ENCODE measurements at places on chromosomes 6 and 20.

GRCh38 chr6:41064841-41065240, 7.3 kb downstream of the OARD1 start:
- DNase-seq, result no peak

DNA sequence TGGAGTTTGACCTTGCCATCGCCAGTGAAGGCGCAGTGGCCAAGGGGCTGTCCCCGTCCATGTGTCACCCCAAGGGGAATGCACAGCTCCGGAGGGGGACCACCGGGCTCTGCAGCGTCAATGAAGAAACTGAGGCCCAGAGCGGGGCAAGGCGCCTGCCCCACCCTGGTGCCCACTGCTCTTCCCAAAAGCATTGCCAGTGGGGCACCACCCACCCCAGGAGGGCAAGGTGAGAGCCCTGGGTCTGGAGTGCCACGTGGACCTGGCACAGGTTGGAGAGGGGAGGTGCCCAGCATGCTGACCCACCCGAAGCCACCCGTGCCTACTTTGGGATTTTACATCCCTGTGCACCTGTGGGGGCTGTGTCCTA, 8.3 kb downstream of the NTSR1 start:
- no peak for DNase-seq

DNA sequence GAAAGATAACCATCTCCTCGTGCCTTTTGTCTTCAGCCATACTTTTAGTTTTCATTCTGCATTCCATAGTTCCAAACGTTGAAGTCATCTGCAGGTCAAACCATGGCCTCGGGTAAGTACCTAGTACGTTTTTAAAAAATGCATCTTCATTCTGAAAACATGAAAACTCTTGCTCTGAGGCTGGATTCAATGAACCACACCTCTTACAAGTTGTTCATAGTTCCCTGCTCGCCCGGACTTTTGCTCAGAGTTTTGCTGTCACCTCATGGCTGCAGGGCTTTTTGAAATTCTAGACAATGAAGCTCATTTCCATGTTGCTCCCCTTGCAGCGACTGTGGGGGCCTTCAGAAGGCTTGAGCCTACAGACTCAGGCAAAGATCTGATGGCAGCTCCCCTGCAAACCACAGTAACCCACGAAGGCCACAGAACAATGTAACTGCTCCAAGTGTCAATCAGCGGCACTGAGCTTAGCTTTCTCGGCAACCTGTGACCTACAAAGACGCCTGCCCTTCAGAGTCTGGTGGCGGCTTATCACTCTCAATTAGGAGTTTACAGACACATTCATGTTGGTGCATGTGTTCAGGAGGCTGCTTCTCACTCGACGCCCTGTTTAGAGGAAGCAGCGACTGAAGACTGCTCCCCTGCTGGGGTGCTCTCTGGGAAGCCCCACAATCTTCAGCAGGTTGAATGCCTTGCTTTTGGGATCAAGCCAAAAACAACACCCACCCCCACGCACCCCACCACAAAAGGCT, 61.2 kb downstream of the FOXC1 start:
- no peak for DNase-seq

DNA sequence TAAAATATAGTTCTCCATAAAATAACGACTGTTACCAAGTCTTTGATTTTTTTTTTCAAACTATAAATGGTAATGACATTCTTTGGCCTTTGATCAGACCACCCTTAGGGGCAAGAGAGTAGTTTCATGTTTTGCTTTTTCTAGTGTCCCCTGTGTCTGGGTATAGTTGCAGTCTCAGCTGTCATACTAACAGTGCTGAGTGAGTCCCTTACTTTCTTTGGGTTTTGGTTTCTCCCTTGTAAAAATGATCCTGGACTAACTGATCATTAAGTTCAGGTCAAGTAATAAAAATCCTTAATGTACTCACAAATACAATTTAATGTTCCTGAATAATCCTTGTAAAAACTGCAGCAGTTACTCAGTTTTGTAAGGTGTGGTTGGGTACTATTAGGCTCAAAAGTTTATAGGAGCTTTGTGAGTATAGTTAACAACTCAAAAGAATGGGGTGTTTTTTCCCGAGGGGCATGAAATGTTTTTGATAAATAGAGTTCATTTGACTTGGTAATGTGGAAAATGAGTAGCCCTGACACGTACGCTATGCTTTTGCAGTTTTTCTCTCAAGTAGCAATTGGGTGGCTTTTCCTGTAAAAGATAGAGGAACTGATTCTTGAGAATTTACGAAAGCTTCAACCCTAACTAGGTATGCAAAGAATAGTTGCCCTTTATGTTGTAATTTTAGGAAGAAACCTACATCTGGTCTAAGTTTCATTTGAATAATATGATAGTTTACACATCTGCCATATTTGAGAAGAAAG, 6.2 kb downstream of the PTPN1 start:
- no peak for DNase-seq

DNA sequence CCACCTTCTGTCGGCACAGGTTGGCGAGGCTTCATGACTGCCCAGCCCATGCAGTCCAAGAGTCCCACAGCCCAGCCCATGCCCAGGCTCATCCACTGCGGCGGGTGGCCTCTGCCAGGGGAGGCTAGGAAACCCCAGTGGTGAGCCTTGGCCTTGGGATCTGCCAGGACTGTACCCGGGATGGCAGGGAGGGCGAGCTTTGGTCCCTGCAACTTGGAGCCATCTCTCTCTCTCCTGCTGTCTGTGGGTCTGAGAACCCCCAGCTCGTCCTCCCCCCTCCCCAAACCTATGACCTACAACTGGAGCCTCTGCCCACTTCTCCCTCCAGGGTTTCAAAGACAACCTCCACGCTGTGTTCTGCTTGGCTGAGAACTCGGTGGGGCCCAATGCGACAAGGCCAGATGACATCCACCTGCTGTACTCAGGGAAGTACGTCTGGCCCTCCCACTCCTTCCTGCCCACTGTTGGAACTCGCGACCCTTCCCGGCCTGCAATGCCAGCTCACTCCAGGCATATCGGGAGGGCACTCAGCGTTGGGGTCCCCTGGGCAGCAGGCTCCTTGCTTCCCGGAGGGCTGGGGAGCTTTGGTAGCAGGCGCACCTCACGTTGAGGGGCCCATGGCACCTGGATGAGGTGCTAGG, 19.7 kb downstream of the NPEPL1 start:
- peak; percentile 25 for DNase-seq

DNA sequence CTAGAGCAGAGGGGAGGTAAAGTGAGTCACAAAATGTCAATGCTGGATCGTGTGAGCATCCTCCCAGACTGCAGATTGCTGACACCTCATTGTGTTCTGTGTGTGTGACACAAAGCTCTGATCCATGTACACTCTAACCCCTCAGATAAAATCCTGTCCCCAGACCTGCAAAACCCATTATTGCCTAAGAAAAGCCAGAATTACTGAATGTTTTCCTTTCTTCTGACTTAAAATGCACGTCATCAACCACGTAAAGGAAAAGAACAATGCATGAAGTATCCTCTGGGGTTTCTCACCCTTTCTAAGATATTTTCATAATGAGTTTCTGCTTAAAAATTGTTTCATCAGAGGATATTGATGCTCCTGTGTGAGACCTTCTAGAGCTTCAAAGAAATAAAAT, 218.0 kb upstream of the PREP start:
- no peak for DNase-seq

- no peak for DNase-seq
These were observed 24.6 kb downstream of the CYP24A1 start for GRCh38 chr20:54148947-54149764.

- DNase-seq, result no peak
These were observed 18.6 kb upstream of the NKAIN2 start for GRCh38 chr6:123785039-123785438.

DNA sequence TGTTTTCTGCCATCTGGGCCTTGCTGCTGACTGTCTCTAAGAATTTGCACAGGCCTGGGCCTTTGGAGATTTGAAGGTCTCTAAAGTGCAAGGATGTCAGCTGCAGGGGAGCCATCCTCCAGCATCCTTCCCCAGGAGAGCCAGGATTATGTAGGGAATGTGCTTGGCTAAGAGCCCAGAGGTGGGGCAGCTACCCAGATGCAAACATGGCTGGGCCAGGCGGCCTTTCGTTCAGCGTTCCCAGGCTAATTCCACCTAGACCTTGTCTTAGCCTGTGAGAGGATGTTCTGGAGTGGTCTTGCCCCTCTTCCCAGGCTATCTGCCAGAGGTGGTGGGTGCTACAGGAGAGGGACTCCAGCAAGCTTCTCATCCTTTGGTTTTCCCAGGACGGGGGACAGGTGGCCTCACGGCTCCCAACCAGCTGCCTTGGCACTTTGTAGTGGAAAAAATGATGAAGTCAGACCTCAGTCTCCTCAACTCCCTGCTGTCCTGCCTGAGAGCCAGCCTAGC, 7.7 kb upstream of the PTGIS start:
- no peak for DNase-seq

- no peak for DNase-seq
These were observed 12.3 kb downstream of the FAM50B start for GRCh38 chr6:3861424-3861823.

DNA sequence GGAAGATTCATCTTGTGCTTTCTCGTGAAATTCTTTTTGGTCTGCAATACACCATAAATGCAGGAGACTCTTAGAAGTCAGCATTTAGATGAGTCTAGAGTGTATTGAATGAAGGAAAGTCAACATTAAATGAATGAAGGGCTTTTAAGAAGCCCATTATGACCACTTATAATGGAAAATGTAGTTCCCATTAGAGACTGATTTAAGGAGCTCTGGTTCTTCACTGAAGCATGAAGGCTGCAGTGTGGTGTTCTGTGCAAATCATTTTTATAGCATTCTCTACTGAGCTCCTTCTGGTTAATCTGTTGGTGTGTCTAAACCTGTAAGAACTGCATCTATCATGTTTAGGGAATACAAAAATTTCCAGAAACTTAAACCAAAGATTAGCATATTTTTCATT, 19.7 kb downstream of the NCOA7 start:
- no peak for DNase-seq

GRCh38 chr6:109381061-109381746, 1.1 kb downstream of the CD164 start:
- DNase-seq, result no peak

- DNase-seq, result no peak
These were observed 102.3 kb downstream of the HIVEP2 start for GRCh38 chr6:142842418-142843261.

DNA sequence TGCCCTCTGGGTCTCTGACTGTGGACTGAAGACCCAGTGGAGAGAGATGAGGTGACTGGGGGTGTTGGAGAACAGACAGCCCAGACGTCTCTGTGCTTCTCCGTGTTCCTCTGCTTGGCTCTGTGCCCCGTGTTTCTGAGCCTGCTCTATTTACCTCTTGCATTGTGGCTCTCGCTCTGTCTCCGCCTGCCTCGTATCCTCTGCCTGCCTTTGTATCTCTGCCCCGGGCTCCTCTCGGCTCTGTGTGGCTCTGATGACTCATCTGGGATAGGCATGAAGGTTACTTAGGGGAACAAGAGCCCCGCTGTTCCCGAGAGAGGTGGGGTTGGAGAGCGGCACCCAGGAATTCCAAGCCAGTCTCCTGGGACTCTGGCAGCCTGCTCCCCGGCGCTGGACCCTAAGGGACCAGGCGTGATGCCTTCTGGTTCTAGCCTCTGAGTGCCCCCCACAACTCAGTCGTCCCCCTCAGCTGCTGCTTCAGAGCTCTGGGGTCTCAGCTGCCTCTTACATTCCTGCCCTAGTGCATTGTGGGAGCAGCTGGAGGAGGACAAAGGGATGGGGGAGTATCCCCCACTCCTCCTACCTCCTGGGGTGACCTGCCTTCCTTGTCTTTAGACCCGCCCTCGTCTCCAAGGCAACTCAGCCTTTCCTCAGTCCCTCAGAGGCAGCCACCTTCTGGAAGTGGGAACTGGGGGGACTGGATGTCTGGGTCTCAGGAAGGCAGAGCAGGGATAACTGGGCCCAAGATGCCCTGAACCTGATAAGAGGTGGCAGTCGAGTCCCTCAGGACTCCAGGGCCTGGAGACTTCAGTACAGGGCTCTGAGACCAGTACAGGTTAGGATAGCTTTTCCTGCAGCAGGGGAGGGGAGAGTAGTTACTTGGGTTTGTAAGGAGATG, 1.9 kb downstream of the DDR1 start:
- no peak for DNase-seq

DNA sequence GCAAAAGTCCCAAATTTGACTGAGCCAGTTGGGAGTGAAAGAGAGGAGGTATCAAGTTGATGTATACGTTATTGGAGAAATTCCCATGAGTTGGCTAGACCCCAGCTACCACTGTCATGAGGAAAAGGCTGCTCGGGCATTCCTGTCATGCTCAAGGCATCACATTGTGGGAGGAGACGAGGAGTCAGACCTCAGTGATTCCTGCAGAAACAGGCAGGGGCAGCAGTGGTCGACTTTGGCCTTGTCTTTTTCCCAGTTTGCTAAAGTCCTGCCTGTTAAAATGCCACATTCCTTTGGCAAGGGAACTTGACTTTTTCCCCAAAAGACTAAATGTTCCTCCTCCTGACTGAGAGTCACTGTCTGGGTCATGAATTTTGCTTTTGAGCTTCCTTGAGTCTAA, 295.5 kb upstream of the HS3ST5 start:
- DNase-seq, result no peak

GRCh38 chr6:33339193-33339592, 21.6 kb upstream of the ZBTB22 start:
- DNase-seq, result no peak

- no peak for DNase-seq
These were observed 154.5 kb downstream of the OTOR start for GRCh38 chr20:16902662-16903061.

- DNase-seq, result no peak
These were observed 11.3 kb downstream of the MBOAT1 start for GRCh38 chr6:20200761-20201630.

GRCh38 chr6:16836144-16836981, 75.1 kb upstream of the ATXN1 start:
- DNase-seq, result no peak

- no peak for DNase-seq
These were observed 23.0 kb downstream of the PRR18 start for GRCh38 chr6:166285233-166285632.

DNA sequence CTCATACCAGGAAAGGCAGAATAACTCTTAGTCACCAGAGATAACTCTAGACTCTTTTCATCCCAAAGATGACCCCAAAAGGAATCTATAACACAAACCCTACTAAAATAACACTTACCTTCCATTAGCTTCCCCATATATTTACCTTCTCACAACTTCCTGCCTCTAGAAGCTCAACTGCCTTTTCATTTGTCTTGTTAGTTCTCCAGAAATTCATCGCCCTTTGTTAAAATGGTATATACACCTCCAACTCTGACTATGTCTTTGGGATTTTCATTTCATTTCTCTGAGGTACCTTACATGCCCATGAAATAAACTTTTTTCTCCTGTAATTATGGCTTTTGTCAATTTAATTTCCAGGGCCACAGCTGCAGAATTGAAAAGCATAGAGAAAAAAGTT, 33.5 kb downstream of the GCM1 start:
- no peak for DNase-seq

DNA sequence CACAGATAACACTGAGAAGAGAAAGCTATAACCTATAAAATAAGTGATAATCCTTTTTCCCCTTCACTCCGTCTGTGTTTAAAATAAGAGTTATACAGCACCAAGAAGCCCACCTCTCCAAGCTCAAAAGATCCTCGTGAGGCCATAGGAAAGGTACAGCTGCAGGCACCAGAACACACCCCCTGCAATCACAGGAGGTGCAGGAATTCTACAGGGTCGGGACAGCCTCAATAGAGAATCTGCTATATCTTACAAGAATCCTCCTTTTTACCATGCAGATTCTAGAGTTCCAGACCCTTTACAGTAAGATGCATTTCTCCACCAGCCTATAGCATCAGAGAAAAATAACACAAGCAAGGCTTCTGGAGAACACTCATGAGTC, 5.0 kb upstream of the ADGRF1 start:
- DNase-seq, result no peak

All from liver (tissue), 10 donors.